Activated CD8-positive, alpha-beta T cell treated with anti-CD3 and anti-CD28 coated beads, Interleukin-2, amount 10 ng/mL, durations not matched to agents 7 days and 5 days (primary cell): ENCODE measurements at places on chromosomes 3 and 15.

- no peak for DNase-seq
Measured at GRCh38 chr3:31620656-31621055, 87.9 kb downstream of the STT3B start.

GRCh38 chr15:86444527-86444926 is 364.9 kb downstream of the AGBL1 start:
- no peak for DNase-seq

DNA sequence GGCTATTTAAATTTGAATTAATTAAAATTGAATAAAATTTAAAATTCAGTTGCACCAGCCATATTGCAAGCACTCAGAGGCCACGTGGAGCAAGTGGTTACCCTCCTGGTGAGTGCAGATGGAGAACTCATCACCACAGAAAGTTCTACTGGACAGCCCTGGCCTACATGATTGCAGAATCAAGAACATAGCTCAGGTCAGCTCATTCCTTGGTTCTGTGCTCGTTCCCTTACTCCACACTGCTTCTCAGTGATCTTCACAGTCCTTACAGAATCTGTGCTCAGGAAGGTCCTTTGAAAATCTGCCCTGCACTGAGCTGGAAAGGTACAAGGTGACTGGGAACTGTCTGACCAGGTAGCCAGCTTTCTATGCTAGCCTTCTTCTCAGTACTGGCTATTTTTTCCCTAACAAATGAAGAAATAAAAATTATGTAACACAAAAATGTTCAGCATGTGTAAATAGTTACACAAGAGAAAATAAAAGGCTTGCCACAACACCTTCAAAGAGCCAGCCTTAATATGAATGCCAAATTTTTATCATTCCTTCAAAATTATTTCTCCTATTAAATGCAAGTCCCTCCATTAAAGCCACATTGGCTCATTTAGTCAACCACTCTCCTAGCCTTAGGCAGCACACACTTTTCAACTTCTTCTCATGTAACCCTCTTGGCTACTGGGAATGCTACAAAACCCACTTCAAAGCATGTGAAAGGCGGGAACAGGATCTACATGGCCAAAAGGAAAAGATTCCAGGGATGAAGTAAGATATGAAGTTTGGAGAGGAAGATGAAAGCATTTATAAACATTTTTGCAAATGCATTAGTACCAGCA is 326.4 kb upstream of the WNT5A start:
- DNase-seq = no peak

GRCh38 chr3:151875759-151876158 is 2.3 kb downstream of the SUCNR1 start:
- no peak for DNase-seq

DNA sequence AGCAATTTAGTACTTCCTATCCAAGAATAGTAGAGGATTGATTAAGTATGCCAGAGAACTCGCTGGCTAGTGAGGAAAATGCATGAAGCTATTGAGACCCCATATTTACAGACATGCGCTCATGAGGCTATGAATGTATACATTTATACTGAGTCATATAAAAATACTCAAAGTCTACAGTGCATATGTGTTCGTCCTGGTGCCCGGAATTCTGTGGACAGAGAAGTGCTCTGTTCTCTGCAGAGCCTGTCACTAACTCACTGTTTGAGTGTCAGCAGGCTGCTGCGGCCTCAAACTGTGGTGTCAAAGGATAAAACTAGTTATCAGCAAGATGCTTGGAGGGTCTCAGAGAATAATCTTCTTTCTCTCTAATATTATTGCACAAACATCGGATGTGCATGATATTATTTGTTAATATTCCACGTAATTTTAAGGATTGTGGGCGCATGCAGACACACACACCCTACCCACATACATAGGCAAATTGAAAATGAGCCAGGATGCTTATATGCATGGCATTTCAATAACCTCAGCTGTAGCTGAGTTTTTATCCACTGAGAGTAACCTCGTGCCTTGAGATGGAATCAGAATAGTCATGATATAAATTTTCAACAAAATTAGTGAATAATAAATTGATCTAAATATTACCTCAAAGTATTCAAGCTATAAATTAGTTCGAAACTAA is 50.0 kb upstream of the TSC22D2 start:
- DNase-seq = no peak

- no peak for DNase-seq
Measured at GRCh38 chr3:112653209-112653871, 12.4 kb upstream of the CCDC80 start.

DNA sequence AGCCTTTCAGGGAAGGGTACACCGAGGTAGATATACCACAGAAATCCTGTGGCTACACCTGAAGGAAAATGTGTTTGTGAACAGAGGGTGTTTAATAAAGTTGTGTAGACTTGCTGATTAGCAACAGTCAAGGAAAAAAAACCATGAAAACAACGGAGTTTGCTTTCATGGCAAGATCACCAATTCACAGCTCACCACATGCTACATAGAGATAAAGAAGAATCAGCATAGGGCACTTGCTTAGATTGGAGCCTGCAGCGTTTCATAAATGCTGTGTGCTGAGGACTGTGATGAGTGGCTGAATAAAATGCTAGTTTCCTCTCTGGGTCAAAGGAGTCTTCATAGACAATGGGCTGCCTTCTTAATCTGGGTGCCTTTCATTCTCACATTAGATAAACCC is 257.6 kb downstream of the SLC9A9 start:
- no peak for DNase-seq

- DNase-seq = no peak
Measured at GRCh38 chr3:171678971-171679492, 131.3 kb downstream of the PLD1 start.

DNA sequence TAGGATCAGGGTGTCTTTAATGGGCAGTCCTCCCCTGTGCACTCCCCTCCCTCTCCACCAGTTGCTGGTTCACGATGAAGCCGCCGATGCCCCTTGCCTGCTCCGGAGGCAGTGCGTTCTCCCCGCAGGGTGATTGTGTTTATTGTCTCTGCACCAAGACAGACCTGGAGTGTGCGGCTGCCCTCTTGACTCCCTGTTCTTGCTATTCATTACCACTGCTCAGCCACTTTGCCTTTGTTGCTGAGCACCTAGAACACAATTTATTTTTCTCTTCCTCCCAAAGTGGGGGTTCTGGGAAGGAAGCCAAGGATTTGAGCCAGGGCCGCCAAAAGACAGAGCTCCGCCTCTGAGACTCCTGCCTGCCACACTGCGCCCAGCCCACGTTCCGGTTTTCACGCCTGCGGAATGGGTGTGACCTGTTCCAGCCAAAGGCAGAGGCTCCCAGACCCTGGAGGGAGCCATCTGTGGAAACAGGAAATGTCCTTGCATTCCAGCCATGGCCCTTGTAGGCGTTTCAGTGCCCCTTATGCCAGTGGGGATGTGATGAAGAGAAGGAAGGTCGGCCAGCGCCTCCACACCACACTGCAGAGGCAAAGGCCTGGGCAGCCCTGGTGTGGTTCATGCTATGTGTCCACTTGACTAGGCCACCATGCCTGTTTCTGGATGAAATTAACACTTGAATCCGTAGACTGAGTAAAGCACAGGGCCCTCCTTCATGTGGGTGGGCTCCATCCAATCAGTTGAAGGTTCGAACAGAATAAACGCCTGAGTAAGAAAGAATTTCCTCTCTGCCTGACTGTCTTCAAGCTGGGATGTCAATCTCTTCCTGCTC is 85.8 kb downstream of the HMG20A start:
- DNase-seq = no peak

DNA sequence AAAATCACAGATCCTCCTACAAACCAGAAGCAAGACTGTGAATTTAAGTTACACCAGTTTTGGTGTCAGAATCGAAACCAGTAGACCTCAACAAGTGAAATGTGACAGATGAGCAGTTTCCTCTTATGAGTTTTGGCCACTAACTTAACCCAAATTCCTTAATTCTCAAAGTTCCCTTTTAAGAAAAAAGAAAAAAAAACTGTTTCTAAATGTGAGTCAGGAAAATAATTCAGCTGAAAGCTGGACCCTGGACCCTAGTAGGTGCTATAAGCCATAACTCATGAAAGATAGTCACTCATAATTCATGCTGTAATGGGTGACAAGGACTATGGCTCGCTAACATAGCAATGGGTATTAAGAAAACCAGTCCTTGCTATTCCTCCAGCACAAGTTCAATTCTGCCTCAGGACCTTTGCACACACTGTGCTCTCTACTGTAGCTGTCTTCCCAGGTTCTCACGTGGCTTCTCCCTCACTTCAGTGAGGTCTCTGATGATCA is 9.0 kb upstream of the THRB start:
- DNase-seq = no peak

GRCh38 chr3:128841926-128842920 is 37.2 kb upstream of the ACAD9 start:
- no peak for DNase-seq

GRCh38 chr3:188712248-188712924 is 459.4 kb upstream of the TPRG1 start:
- DNase-seq = no peak

- DNase-seq = peak; percentile 91
Measured at GRCh38 chr3:172591876-172592771, 68.9 kb upstream of the TNFSF10 start.

DNA sequence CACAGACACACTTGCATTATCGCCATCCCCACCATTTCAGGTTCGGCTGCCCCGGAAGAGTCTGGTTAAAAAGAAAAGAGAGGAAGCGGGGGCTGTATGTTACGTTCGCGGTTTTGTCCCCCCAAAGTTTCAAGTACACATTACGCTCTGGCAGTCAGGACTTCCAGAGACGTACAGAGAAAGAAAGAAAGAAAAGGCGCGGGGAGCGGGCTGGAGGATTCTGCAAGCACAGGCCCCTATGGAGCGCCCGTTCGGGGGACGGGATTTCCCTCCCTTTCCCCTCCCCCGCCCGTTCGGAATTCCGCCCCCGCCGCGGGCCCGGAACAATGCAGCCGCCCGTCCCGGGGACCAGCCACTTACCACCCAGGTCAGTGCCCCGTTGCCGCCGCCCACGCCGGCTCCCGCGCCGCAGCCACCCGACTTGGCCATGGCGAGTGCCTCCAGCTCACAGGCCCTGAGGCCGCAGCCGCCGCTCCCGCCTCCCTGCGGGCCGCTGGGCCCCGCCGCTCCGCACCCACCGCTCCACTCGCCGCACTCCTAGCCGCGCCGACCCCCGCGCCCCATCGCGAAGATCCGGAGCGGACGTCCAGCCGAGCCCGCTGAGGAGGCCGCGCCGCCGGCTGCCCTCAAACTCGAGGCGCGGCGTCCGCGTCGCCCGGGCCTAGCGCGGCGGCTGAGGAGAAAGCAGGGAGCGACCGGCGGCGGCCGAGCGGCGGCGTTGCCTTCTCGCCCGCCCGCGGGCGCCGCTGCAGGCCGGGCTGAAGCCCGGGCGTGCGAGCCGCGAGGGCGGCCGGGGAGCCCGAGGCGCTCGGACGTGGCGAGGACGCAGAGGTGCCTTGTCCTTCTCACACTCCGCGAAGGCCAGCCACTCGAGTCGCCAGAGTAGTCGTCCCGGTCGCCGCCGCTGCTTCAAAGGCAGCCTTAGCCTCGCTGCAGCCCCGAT is 567 bp downstream of the TOP2B start:
- DNase-seq = peak; percentile 63

DNA sequence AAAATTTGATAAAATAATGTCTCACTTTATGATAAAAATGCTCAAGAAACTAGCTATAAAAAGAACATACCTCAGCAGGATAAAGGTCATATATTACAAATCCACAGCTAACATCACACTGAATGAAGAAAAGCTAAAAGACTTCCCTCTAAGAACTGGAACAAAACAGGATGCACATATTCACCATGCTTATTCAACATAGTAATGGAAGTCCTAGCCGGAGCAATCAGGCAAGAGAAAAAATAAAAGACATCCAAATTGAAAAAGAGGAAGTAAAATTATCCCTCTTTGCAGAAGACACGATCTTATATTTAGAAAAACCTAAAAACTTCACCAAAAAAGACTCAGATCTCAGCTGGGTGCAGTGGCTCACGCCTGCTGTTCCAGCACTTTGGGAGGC is 34.0 kb downstream of the SENP7 start:
- DNase-seq = no peak

DNA sequence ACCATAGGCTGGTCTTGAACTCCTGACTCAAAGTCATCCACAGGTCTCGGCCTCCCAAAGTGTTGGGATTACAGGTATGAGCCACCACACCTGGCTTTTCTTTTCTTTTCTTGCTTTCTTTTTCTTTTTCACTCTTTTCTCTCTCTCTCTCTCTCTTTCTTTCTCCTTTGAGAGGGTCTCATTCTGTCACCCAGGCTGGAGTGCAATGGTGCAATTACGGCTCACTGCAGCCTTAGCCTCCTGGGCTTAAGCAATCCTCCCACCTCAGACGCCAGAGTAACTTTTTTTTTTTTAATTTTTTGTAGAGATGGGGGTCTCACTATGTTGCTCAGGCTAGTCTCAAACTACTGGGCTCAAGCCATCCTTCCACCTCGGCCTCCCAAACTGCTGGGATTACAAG is 133.1 kb upstream of the UBE2E1 start:
- no peak for DNase-seq

- DNase-seq = no peak
Measured at GRCh38 chr3:97043411-97043810, 229.0 kb downstream of the EPHA6 start.

DNA sequence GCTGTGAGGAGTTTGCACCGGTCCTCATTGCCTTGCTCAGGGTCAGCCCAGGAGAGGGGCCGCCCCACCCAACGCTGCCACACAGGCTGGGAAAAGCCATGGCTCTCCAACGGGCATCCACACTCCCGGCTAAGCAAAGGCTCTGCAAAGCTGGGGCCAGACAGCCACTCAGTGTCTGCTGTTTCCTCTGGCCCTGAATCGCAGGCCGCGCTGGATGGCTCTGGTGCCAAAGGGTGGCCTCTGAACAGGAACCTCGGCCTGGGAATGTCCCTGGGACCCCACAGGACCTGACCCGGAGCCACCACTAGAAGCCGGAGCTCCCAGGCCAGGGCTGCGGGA is 42.9 kb downstream of the RPN1 start:
- DNase-seq = no peak

GRCh38 chr3:156761713-156762451 is 64.3 kb upstream of the LEKR1 start:
- no peak for DNase-seq

DNA sequence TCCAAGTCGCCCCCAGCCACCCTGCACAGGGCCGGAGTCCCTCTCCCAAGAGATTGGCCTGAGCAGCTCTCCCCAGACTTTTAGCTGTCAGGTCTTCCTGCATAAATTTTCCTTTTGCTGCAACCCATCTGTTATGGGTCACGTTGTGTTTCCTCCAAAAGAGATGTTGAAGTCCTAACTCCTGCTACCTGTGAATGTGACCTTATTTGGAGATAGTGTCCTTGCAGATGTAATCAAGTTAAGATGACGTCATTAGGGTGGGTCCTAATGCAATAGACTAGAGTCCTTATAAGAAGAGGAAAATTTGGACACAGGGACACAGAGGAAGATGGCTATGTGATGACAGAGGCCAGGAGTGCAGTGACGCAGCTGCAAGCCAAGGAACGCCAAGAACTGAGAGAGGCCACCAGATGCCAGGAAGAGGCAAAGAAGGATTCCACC is 13.2 kb upstream of the SLC6A6 start:
- DNase-seq = no peak

- no peak for DNase-seq
Measured at GRCh38 chr3:32186876-32187275, 51.6 kb upstream of the CMTM8 start.

- DNase-seq = peak; percentile 84
Measured at GRCh38 chr3:50525987-50526386, 22.6 kb upstream of the CACNA2D2 start.

- DNase-seq = no peak
Measured at GRCh38 chr15:77081971-77082370, 11.1 kb upstream of the TSPAN3 start.

GRCh38 chr15:61367953-61368352 is 138.9 kb upstream of the RORA start:
- no peak for DNase-seq

- no peak for DNase-seq
Measured at GRCh38 chr3:194162070-194162678, 26.2 kb downstream of the HES1 start.

- peak; percentile 47 for DNase-seq
Measured at GRCh38 chr3:39150803-39151631, 2.4 kb downstream of the CSRNP1 start.
